ENCODE measurements at places on chromosomes 4 and X. TPM values are rescaled to one million over a fixed set of nuclear protein-coding genes. Genes with fewer than 3 reads are reported as not detected.

- no peaks in the 10 kb centered on the region for H3K4me1 ChIP-seq
- DNase-seq = no peak
- H3K4me3 ChIP-seq = no peak overlapping the region
- H3K36me3 ChIP-seq = no peaks in the 10 kb centered on the region
- H3K27me3 ChIP-seq = no peaks in the 10 kb centered on the region
These were observed 409.3 kb upstream of the NWD2 start for GRCh38 chr4:36835246-36835645.

LINC00632 gene
- total RNA-seq = 15.9 TPM

DNA sequence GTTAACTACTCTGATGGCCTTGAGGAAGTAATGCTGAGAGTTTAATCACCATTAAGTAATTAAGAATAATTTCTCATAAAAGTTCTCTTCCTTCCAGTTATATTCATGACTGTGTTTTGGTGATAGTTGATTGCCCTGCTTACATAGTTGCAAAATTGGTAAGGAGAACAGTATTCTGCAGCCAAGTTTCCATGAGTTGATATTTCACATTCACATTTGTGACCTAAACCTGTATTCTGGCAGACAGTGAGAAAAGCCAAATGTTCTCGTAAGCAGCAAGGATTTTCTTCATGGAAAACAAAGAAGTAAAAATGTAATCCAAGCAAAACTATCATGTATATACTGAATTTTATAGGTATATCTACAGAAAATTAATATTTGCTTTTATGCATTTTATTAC, 187.8 kb upstream of the NUDT6 start:
- peak overlapping the region; percentile 46 for H3K27ac ChIP-seq
- no peaks in the 10 kb centered on the region for H3K36me3 ChIP-seq
- no peak for DNase-seq
- no peak overlapping the region for H3K4me3 ChIP-seq

GRCh38 chr4:168731706-168732414, 235.0 kb downstream of the PALLD start:
- H3K27me3 ChIP-seq = no peaks in the 10 kb centered on the region
- H3K4me3 ChIP-seq = no peak overlapping the region
- H3K27ac ChIP-seq = no peak overlapping the region
- H3K4me1 ChIP-seq = peaks cover 26% of the 10 kb centered on the region
- H3K36me3 ChIP-seq = no peaks in the 10 kb centered on the region

FABP2 gene
- total RNA-seq = not detected

DNA sequence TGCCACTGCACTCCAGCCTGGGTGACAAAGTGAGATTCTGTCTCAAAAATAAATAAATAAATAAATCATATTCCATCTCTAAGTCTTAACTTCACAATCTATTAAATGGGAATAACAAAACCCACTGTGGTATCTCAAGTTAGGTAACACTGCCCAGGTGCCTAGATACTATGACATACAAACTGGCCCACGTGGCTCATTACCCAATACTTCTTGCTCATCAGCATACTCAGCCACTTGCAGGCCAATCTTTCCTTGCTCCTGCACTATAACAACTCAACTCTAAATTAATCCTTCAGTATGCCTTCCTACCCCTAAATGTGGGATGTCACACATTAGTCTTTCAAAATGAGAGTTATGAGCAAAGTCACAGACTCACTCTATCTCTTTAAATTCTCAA, 230.1 kb downstream of the OPHN1 start:
- no peaks in the 10 kb centered on the region for H3K27me3 ChIP-seq
- DNase-seq = no peak
- H3K27ac ChIP-seq = no peak overlapping the region
- H3K36me3 ChIP-seq = no peaks in the 10 kb centered on the region
- H3K4me3 ChIP-seq = no peak overlapping the region

DNA sequence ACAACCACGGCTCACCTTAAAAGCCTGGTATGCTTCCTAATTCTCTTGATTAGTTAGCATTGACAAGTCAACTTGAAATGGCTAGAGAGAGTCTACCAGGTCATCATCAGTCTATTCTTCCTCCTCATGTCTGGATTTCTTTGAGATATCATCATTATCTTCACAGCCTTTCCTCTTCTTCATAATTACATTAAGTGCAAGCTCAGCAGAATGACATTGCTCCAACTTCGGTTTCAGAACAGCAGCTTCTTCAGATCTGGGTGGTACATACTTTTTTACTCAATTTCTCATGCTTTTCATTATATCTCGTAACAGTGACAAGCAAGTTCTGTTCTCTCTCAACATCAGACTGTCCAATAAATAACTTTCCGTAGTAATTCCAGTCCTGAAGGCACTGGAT, 337.5 kb upstream of the TENM3 start:
- no peaks in the 10 kb centered on the region for H3K36me3 ChIP-seq
- no peak for DNase-seq
- H3K27ac ChIP-seq = no peak overlapping the region
- H3K4me1 ChIP-seq = no peaks in the 10 kb centered on the region
- no peaks in the 10 kb centered on the region for H3K27me3 ChIP-seq
- no peak overlapping the region for H3K4me3 ChIP-seq

DNA sequence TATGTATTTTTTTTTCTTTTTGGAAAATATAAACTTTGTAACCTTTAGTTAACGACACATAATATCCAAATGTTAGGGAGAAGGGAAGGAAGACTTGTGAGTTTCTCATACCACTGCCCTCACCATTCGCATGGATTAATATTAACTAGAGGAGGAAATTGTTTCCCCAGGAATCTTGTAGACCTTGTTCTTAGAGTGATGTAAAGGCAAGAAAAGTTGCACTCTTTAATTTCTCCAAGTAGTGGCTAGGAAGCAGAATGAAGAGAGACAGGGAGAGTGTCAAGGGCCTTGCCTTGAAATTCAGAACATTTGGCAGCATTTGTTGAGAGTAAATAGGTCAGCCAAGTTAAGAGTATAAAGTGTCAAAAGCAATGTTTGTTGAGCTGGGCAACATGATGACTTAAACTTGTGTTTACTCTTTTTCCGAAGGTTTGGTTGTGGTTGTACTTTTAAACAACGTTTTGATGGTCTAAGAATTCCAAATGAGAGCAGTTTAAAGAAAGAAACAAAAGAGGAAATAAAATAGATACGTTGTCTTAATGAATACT, 105.7 kb downstream of the TENM3 start:
- H3K36me3 ChIP-seq = no peaks in the 10 kb centered on the region
- H3K4me1 ChIP-seq = no peaks in the 10 kb centered on the region
- H3K27me3 ChIP-seq = no peaks in the 10 kb centered on the region
- no peak overlapping the region for H3K4me3 ChIP-seq

DNA sequence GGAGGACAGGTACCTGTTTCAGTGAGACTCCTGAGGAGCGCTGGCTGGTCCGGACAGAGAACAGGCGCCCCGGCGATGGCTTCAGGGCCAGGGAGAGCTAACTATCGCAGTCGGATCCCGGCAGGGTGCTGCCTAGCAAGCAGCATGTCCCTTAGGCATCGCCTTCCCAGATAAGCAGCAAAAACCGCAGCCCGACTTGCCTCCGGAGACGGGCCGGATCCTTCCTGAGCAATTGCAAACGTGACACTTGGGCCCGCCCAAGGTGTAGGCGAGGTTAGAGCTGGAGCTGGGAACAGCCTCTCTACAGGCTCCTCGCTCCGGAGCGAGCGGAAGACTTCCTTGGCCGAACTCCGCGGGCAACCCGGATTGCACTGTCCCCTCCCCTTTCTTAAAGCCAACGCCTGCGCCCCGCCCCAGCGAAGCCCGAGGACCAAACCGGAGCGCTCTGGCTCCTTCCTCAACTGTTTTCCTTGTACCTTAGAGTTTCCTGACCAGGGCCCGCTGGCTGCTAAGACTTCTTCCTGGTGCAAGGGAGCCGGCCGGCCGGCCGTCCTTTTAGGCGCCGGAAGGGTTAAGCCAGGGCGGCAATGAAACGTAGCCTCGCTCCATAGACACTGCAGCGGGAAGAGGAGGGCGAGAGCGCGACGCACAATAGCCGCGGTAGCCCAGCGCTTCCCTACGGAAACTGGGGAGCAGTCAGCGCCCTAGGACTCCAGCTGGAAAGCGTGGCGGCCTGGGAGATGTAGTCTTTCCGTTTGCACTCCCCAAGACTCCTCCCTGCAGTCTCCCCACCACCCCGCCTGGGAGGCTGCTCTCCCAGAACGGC, at the start of gene OPHN1:
OPHN1 (minus strand) TSS at position 341 of the 826 bp plus-strand sequence. CDS start 475 bp downstream, outside the sequence.
- peaks cover 16% of the 10 kb centered on the region for H3K4me1 ChIP-seq
- H3K36me3 ChIP-seq = no peaks in the 10 kb centered on the region
- H3K27me3 ChIP-seq = no peaks in the 10 kb centered on the region
- peak; percentile 90 for DNase-seq
- H3K27ac ChIP-seq = peak within 1 kb of the TSS; percentile 82

DNA sequence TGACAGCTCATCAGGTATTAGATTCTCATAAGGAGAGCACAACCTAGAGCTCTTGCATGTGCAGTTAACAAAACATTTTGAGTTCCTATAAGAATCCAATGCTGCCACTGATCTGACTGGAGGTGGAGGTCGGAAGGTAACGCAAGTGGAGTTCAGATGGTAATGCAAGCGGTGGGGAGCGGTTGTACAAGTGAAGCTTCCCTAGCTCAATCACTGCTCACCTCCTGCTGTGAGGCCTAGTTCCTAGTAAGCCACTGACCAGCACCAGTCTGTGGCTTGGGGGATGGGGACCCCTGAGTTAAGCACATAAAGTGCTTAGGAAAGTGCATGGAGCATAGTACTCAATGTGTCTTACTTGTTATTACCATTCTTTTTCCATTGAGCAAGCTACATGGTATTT, 983.2 kb upstream of the IGFBP7 start:
- DNase-seq = no peak
- no peaks in the 10 kb centered on the region for H3K36me3 ChIP-seq
- no peaks in the 10 kb centered on the region for H3K27me3 ChIP-seq
- no peak overlapping the region for H3K27ac ChIP-seq
- H3K4me1 ChIP-seq = no peaks in the 10 kb centered on the region

DNA sequence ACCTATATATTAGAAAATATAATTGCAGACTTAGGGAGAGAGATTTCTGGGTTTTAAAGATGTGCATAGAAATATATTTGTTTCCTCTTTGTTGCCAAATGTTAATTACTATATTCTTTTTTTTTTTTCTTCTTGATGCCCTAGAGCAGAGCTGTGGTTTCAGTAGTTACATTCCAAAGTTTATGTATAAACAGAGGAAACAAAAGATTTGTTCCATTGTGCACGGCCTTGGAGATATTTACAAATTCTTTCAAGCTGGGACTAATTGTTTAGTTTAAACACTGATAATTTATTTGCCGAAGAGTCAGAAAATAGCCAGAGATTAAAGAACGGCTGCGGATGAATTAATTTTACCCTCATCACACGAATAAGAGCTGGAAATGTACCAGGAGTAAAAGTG, 85.1 kb downstream of the USP46 start:
- no peak overlapping the region for H3K27ac ChIP-seq
- no peaks in the 10 kb centered on the region for H3K36me3 ChIP-seq
- H3K27me3 ChIP-seq = no peaks in the 10 kb centered on the region
- DNase-seq = no peak
- H3K4me1 ChIP-seq = peaks cover 9% of the 10 kb centered on the region
- no peak overlapping the region for H3K4me3 ChIP-seq

FAM156B gene
- total RNA-seq = 23.0 TPM

DNA sequence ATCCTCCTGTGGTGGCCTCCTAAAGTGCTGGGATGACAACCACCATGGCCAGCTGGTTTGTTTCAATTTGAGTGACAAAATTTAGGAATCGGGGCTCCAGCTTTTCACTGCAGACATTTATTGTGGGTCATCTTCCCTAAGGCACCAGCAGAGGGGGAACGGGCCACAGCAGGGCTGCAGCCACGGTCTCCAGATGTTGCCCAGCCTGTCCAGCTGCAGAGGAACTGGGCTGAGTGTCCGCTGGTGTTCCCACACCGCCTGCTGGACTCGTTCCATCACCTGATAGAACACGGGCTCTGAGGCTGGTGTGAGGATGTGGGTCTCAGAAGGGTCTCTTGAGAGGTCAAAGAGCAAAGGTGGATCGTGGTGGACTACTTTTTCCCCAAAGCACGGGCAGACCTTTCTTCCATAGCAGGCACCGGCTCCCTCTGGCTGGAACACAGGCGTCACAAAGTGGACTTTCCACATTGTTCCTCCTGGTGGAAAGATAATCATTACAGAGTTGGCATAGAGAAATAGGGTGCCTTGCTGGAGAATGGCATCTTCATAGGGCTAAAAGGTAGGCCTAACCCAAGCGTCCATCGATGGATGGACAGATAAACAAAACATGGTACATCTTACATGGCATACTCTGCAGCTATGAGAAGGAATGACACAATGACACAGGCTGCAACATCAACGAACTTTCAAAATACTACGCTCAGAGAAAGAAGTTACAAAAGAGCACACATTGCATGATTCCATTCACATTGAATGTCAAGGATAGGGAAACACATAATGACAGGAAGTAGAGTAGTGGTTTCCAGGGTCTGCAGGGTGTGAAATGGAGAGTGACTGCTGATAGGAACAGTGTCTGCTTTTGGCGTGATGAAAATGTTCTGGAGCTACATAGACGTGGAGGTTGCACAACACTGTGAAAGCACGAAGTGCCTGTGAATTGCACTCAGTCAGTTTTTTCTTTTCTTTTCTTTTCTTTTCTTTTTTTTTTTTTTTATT, 5.9 kb upstream of the ARSD start:
- no peak overlapping the region for H3K4me3 ChIP-seq
- H3K27ac ChIP-seq = no peak overlapping the region
- DNase-seq = no peak
- no peaks in the 10 kb centered on the region for H3K36me3 ChIP-seq
- H3K4me1 ChIP-seq = no peaks in the 10 kb centered on the region
- no peaks in the 10 kb centered on the region for H3K27me3 ChIP-seq

- DNase-seq = no peak
- H3K27me3 ChIP-seq = no peaks in the 10 kb centered on the region
- no peak overlapping the region for H3K4me3 ChIP-seq
- H3K27ac ChIP-seq = no peak overlapping the region
- no peaks in the 10 kb centered on the region for H3K36me3 ChIP-seq
These were observed 160.8 kb downstream of the MGST2 start for GRCh38 chr4:139826426-139826825.

DNA sequence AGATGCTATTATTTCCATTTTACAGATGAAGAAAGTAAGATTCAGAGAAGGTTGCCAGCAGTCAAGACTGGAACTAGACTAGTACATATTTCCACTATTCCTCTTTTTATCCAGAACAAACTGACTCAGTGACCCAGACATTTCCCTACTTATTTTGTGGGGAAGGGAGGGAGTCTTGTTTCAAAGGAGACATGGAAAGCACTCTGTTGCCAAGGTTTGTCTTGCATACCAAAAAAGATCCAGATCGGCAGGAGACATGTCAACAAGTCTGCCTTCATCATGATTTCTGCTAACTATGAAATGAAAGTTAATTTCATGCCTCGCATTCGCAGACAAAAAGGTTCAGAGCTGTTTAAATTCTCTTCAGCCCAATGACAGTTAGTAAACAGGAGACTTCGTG, 328.3 kb downstream of the DHX15 start:
- DNase-seq = no peak
- no peaks in the 10 kb centered on the region for H3K4me1 ChIP-seq
- H3K27me3 ChIP-seq = no peaks in the 10 kb centered on the region
- no peak overlapping the region for H3K4me3 ChIP-seq
- H3K36me3 ChIP-seq = no peaks in the 10 kb centered on the region
- no peak overlapping the region for H3K27ac ChIP-seq

PLS3 gene
- total RNA-seq = 58.1 TPM

GRCh38 chr4:143335979-143336780, 496 bp upstream of the GAB1 start:
- peaks cover 32% of the 10 kb centered on the region for H3K4me1 ChIP-seq
- peak overlapping the region; percentile 94 for H3K4me3 ChIP-seq
- no peaks in the 10 kb centered on the region for H3K36me3 ChIP-seq
- peak; percentile 96 for DNase-seq
